Spinal cord (tissue), 10 donors: ENCODE measurements at places on chromosomes 3 and 15. TPM values are rescaled to one million over a fixed set of nuclear protein-coding genes. Genes with fewer than 3 reads are reported as not detected.

GPR156 gene
- 2.1 TPM for total RNA-seq

TGM4 gene
- total RNA-seq: not detected

CD86 gene
- 3.6 TPM for total RNA-seq

ITPKA gene
- total RNA-seq: 0.89 TPM

ASB14 gene
- 0.59 TPM for total RNA-seq

LRRC31 gene
- 1.4 TPM for total RNA-seq

LRRK1 gene
- 5.3 TPM for total RNA-seq

SGO1 gene
- total RNA-seq: 5.5 TPM

TMEM266 gene
- 4.9 TPM for total RNA-seq

SLC22A13 gene
- 0.50 TPM for total RNA-seq

CHRNB4 gene
- total RNA-seq: 1.4 TPM

LRRC15 gene
- 0.10 TPM for total RNA-seq

VEPH1 gene
- total RNA-seq: 10.6 TPM

LDHAL6B gene
- total RNA-seq: not detected

SLC6A1 gene
- total RNA-seq: 228 TPM

IL16 gene
- total RNA-seq: 6.6 TPM

SETMAR gene
- total RNA-seq: 19.1 TPM

GPR27 gene
- total RNA-seq: 10.8 TPM
